ENCODE measurements at places on chromosomes 6 and 20.

DNA sequence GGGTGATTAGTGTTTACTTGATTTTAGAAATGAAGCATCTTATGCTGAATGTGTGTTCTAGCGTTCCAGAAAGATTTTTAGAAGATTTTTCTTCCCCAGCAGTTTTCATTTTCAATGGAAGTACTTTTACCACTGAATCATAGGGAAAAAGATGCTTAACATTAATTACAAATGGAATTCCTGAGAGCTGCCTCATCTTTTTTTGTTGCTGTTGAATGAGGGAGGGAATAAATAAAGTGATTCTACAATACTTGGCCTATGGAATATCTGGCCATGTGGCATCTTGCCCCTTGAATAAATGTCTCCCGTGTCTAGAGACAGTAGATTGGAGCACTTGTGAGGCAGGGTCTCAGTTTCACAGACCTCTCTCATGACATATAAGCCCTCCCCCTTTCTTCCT is 44.1 kb upstream of the SLC22A1 start:
- DNase-seq: no peak

DNA sequence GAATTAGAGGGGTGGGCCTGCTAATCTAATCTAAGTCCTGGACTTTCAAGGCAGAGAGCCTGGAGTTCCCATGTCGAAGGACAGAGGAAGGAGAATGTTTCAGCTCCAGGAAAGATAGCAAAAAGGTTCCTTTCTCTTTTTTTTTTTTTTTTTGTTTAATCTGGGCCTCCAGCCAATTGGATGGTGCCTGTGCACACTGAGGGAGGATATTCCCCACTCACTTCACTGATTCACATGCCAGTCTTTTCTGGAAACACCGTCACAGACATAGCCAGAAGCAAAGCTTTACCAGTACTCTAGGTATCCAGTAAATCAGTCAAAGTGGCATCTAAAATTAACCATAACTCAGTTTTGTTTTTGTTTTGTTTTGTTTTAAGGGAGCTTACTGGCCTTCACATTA is 721.1 kb downstream of the TENT5A start:
- no peak for DNase-seq

DNA sequence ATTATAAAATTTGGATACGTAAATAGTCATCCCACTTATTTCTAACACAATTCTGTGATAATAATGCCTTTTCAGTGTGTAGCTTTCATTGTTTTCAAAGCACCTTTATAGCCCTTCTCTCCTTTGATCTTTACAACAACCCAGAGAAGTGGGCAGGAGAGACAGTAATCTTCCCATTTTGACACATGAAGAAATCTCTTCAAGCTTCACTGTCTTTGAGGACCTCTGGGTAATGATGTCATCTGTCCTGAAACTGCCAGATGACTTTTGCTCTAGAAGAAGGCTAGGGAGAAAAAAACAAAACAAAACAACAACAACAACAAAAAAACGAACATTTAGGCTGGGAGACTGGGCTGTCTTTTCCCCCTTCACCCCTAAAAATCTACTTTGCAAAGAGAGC is 203.0 kb downstream of the KCNQ5 start:
- no peak for DNase-seq

- DNase-seq: no peak
Measured at GRCh38 chr20:58349570-58349969, 39.5 kb upstream of the VAPB start.

GRCh38 chr20:25470045-25470444 is 62.6 kb downstream of the GINS1 start:
- DNase-seq: no peak

DNA sequence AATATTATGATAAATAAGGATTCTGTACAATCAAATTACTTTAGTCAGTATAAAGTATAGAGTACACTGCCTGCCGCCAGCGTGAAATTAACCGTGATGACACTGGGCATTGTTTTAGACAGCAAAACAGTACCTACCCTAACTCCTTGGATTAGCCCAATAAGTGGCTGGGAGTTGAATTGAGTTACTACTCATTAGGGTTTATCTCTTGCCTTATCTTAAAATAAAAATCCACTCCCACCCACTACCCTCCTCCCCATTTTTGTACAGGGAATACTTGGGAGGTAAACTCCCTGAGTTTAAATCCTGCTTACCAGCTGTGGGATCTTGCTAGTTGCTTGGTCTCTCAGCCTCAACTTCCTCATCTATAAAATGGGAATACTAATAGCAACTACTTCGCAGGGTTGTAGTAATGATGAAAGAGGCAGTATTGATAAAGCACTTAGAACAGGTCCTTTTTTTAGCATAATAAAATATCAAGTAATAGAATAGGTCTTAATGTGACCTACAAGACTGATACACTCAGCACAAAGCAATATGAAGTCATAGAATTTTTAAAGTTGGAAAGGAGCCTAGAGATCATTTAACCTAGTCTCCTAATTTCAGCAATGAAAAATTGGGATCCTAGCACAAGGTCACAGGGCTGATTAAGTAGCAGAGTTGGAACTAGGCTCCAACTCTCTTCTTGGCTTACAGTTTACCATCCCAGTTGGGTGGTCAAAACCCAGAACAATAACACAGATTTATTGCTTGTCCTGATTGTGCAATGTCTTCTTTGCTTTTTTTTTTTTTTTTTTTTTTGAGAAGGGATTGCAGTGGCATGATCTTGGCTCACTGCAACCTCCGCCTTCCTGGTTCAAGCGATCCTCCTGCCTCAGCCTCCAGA is 23.8 kb downstream of the PHACTR2 start:
- DNase-seq: no peak

GRCh38 chr6:44514085-44514484 is 126.6 kb downstream of the CDC5L start:
- DNase-seq: no peak

DNA sequence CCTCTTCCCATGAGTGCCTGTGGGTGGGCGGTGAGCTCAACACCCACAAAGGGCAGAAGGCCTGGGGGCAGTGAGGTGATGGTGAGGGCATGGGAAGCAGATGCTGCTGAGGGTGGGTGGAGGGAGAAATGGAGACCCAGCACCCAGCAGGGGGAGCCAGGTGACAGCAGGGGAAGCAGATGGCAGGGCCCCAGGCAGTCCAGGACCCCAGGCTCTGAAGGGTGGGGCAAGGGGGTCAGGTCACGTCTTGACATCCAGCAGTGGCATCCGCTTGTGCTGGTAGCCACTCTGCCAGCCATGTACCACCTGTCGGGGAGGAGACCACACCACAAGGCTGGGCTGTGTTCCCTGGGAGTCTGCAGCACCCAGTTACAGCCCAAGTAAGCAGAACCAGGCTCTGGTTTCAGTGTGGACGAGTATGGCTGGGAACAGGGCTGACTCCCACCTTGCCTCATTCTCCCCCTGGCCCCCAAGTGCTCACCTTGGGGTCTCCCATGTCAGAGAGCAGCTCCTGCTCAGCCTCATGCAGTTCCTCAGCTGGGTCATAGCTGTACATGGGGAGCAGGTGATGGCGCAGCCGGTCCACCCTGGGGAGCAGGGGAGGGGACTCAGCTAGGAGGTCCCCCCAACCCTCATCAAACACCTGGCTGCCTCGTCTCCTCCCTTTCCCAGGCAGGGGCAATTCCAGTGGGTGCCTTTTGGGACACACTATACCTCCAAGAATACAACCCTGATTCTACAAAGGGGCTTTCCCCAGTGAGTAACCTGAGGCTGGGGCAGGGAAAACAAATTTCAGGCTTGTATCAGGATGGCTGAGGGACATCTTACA is 2.0 kb downstream of the SMIM29 start:
- DNase-seq: no peak

DNA sequence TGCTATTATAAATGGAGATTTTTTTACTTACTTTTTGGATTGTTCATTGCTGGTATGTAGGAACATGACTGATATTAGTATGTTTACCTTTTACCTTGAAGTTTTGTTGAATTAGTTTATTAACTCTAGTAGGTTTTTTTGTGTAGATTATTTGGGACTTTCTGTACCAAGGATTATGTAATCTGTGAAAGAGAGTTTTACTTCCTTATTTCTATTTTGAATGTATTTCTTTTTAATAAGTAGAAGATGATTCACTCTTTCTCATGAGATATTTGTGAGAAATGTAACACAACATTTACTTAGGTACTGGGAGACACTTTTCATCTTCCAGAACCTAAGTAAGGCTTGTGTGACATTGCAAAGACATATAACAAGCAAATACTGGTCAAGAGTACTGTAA is 473.9 kb upstream of the HS3ST5 start:
- no peak for DNase-seq
